ENCODE measurements at places on chromosomes 5 and 9. TPM values are rescaled to one million over a fixed set of nuclear protein-coding genes. Genes with fewer than 3 reads are reported as not detected.

Gene TICAM2
- total RNA-seq, result under 0.01 TPM

Gene S100Z
- 3.5 TPM for total RNA-seq

Gene SH3TC2
- total RNA-seq, result 2.2 TPM

Gene PCDHA6
- under 0.01 TPM for total RNA-seq

Gene NUDCD2
- 6.2 TPM for total RNA-seq

Gene GPR150
- total RNA-seq, result 0.54 TPM

Gene PCDHB11
- 0.27 TPM for total RNA-seq

Gene ENHO
- total RNA-seq, result not detected

Gene PRR16
- total RNA-seq, result 0.81 TPM

Gene FAM114A2
- 11.3 TPM for total RNA-seq

Gene PFN3
- total RNA-seq, result not detected

Gene AK8
- 0.54 TPM for total RNA-seq

Gene FGF1
- not detected for total RNA-seq

Gene GARIN3
- total RNA-seq, result not detected

Gene GLRX
- total RNA-seq, result 19.9 TPM

Gene HINT1
- total RNA-seq, result 301 TPM

Gene PCA3
- total RNA-seq, result 0.54 TPM

Gene SPINK6
- not detected for total RNA-seq

Gene CCDC183
- 1.6 TPM for total RNA-seq

Gene ROR2
- 0.27 TPM for total RNA-seq

Gene FBXO38
- 28.8 TPM for total RNA-seq

Gene STPG3
- total RNA-seq, result 0.54 TPM

Gene SLC45A2
- 0.27 TPM for total RNA-seq

Gene ZNF454
- 0.54 TPM for total RNA-seq

Gene ATP6V1G1
- 59.5 TPM for total RNA-seq

Gene IQGAP2
- total RNA-seq, result 86.2 TPM

Gene OLFML2A
- total RNA-seq, result 1.9 TPM

Gene TAF11L13
- total RNA-seq, result not detected

All from hematopoietic multipotent progenitor cell (in vitro differentiated cells).